Progenitor cell of endocrine pancreas (in vitro differentiated cells): ENCODE measurements at places on chromosomes 7 and 10.

DNA sequence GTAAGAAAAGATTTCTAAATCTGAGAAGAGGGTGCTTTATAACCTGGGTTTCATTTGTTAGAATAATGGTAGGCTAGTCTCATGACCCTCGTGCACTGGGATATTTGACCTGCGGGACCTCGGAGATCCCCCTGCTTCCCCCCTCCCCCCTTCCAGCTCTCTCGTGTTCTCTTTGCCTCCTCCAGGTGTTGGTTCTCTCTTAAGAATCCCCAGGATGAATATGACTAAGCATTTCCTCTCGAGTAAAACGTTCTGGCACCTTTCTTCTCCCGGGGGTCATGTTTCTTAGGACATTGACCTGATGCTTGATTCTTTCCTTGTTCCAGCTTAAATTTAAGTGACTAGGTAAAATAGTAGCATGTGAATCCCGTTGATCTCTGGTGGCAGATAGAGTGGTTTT, 71.2 kb downstream of the SHH start:
- no peak for DNase-seq

DNA sequence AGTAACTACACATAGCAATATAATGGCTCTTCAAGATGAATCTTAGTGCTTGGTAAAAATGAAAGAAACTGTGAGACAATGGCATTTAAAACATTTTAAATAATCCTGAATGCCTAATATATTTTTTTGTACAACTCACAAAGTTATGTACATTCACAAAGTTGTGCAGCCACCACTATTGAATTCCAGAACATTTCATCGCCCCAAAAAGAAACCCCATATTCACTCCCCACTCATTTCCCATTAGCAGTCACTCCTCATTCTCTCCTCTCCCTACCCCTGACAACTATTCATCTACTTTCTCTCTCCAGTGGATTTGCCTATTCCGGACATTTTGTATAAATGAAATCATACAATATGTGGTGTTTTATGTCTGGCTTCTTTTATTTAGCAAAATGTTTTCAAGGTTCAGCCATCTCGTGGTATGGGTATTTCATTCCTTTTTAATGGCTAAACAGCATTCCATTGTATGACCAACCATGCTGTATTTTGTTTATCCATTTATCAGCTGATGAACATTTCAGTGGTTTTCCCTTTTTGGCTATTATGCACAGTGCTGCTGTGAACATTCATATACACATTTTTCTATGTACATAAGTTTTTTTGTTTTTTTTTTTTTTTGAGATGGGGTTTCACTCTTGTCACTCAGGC, 34.7 kb downstream of the ENTPD7 start:
- DNase-seq = no peak

DNA sequence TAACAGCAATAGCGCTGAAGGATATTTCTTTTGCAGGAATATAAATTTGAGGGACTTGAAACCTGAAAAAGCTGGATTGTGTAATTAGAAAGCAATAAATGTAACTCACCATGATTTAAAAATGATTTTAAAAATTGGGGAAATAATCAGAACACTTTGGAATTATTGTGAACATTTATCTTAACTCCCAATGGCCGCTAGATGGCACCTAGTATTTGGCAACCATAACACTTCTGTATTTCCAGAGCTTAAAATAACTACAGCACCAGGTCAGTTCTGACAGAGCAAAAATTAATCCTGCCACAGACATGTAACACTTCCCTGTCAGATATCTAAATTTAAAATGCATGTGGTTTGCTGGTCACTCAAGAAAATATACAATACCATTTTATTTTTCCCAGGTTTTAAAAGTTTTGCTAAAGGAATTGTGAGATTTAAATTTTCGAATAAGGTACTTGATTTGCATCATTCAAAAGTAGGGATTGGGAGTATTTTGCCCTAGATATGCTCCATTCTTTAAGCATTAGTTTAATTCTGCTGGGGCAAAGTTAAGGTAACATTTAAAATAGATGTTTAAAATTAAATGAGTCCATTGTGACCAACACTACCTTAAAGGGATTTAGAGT, 144.5 kb downstream of the PPP1R3A start:
- DNase-seq = no peak

DNA sequence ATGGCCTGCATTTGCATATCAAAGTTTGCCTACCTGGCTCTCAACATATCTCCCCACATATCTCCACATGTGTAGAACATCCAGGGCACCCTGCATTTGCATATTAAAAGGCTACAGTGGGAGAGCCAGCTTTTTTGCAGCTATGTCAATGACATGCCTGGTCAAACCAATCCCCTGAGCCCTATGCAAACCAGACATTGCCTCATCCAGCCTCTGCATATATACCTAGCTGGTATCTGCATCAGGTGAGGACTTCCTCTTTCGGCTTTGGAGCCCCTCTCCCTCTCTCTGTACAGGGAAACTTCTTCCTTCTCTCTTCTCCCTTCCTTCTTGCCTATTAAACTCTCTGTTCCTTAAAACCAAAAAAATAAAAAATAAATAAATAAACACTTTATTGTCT, 142.7 kb upstream of the STEAP4 start:
- no peak for DNase-seq

- DNase-seq = no peak
Measured at GRCh38 chr7:124085179-124085578, 52.3 kb upstream of the TMEM229A start.

DNA sequence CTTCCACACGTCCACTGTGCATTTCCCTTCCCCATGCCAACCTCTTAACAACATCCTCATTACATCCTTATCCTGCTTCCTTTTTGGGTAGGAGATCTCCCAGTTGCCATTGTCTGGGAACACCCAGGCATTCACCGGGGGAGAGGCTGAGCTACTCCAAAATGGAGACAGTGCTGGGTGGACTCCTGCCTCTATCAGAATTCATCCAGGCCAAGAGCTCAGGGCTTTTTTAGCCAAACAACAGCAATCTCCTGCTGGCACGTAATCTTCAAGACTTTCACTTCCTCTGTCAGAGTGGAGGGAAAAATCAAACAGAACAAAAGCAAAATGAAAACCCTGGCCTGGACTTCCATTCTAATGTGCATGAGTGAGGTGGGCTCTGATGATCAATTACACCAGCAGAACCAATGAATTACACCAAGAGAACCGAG, 245.0 kb downstream of the PRPF18 start:
- no peak for DNase-seq

DNA sequence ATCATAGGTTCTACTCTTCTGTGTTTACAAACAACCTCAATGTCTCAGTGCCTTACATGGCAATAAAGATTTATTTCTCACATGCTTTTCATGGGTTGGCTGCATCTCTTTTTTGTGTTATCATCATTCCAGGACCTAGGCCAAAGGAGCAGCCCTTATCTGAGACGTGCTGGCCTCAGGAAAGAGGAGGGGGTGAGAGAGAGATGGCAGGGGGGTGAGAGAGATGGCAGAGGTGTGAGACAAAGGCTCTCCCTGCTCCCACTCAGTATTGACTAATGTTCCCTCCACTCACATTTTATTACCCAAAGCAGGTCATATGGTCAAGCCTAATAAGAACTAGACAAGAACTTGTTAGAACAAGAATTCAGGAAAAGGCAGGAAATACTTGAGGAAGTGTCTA, 120.1 kb upstream of the PRR15 start:
- DNase-seq = no peak

DNA sequence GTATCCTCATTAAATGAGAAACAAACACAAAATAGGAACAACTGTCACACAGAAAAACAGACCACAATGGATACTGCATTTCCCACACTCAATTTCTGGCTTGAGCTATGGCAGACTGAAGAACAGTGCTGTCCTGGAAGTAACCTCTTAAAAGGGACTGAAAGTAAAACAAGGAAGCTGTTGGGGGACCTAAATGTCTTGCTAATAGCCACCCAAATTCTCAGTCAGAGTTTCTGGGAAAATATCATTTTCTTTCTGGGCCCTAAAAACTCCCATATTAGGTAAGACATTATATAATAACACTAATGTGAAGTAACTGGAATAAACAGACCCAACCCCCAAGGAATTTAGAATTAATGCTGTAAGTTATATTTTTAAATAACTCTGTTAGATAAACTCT, 80.9 kb upstream of the TFEC start:
- no peak for DNase-seq

DNA sequence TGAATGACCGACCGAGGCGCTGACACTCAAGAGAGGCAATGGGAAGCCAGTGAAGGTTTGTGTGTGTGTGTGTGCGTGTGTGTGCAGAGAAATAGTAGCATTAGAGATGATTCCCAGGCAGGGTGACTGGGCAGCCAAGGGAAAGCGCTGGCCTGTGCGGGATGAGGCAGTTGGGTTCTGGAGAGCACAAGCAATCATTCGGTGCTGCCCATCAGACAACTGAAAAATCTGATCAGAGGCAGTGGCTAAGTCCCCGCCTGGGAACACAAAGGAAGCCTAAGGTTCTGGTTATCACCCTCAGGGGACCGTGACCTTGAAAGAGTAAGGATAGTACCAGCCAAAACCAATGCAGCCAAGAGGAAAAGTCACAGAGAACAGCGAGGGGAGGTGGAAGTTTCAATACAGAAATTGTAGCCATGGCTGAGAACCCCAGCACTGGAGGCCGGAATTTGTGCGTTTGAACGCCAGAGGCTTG, 868 bp upstream of the PDCD4 start:
- DNase-seq = no peak

GRCh38 chr10:15253951-15254807, 85.7 kb upstream of the NMT2 start:
- DNase-seq = no peak

- DNase-seq = no peak
Measured at GRCh38 chr10:88899886-88900285, 19.8 kb downstream of the STAMBPL1 start.

DNA sequence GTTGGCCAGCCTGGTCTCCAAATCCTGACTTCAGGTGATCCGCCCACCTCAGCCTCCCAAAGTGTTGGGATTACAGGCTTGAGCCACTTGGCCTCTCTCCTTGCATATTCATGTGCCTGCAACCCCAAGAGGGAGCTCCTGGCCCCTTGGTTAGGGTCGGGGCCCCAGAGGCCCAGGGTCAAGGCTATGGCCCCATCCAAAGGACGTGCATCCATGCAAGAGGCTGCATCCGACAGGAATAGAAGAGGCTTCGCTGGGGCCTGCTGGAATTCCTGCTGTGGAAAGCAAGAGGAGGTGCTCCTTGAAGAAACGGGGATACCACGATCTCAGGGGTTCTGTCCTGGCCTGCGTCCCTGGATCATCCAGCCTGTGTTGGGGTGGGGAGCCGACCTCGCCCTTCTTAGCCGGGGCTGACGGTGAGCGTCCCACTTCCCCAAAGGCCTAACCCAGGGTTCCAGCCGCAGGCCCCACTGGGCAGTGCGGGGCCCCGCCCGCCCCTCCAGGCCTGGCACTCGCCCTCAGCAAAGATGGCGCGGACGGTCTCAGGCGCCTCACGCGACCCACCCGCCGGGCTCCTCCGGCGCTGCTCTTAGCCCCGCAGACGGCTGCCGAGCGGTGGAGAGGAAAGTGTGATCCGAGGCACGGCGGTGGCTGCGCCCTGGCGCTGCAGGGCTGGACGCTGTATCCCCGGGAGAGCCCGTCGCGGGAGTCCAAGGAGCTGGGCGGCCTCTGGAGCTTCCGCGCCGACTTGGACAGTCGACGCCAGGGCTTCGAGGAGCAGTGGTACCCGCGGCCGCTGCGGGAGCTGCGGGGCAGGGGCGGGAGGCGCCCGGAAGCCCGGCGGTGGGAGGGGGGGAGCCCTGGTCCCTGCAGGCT, 54.7 kb downstream of the ZNF727 start:
- no peak for DNase-seq

- no peak for DNase-seq
Measured at GRCh38 chr7:138581065-138581464, 120.1 kb downstream of the SVOPL start.

DNA sequence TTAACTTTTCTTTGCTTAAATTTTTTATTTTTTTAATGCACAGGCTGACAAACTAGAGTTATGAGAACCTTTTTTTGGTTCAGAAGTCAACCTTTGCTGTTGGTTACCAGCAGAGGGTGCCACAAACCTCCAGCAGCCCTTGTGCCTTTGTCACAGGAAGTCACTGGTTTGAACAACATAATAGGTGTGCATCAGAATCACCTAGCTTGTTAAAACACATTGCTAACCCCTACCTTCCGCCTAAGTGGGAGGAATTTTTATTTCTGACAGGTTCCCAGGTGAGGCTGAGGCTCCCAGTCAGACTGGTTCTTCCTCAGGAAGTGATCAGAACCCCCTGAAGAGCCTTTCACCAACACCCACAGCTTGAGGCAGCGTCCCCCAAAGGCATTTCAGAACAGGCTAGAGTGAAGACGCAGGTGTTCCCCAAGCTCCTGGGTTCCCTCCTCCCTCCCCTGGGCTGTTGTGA, 22.6 kb upstream of the VDAC2 start:
- peak; percentile 19 for DNase-seq

- no peak for DNase-seq
Measured at GRCh38 chr7:74404741-74405140, 49.0 kb upstream of the GTF2IRD1 start.

DNA sequence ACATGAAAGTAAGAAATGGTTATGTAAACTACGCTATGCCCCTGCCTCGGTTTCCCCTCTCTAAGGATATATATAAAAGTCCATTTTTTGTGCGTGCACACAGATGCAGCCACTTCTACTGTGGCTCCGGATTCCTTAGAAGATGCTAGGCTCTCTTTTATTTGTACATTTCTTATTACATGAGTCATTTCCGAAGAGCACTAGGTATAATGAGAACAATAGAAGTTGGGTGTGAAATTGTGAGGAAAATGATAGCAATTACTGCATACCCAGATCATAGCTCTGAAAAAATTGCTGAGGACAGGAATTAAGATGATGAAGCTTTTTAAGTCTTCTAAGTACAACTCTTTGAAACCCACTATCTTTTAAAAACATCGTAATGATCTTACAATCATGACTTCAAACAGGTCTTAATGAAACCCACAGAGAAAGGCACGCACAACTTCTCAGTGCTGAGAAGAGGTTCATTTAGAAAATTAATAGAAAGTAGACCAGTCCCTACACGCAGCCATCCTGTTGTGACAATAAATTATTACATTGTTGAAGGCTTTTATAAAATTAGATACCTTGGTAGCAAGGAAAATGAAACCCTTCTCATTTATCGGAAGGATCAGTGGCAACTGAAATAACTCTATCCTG, 96.2 kb upstream of the FGFR2 start:
- DNase-seq = no peak

- no peak for DNase-seq
Measured at GRCh38 chr10:61655335-61655851, 7.3 kb upstream of the CABCOCO1 start.

GRCh38 chr10:75655791-75656451, 224.5 kb downstream of the LRMDA start:
- DNase-seq = no peak
